Esophagus muscularis mucosa (tissue), 4 donors: ENCODE measurements at places on chromosomes 4 and X. TPM values are rescaled to one million over a fixed set of nuclear protein-coding genes. Genes with fewer than 3 reads are reported as not detected.

- DNase-seq = no peak
Measured at GRCh38 chr4:176939445-176939844, 146.7 kb upstream of the VEGFC start.

Gene SLC2A9
- 10.5 TPM for total RNA-seq

- DNase-seq = no peak
Measured at GRCh38 chr4:4618847-4619246, 77.0 kb upstream of the STX18 start.

Gene PLXNA3
- total RNA-seq = 2.2 TPM

Gene CBLL2
- not detected for total RNA-seq

Gene PAGE1
- not detected for total RNA-seq

DNA sequence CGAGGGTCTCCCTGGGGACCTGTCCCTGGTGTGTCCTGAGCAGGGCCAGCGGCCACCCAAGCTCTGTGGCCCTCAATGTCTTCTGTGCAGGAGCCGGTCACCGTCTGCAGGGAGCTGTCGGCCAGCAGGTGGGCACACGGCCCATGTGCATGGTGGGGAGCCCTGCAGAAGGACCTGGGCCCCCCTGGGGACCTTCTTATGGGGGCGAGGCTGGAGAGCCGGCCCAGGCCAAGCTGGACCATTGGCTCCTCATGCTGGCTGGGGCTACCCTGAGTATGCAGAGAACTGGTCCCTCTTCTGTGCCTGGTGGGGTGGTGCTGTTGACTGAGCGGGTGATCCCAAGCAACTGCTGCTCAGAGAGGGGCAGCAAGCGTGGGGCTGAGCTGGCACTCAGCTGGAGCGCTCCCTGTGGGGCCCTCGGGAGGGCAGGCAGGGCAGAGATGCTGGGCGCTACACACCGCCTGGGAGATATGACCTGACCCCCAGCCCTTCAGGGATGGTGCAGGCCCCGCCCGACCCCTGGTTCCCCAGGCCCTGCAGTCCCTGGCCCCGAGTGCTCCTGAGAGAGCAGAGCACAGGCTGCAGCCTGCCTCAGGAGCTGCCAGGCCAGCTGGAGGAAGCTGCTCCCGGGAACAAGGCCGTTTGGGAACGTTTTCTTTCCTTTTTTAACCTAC lies 14.8 kb downstream of the NAT8L start:
- no peak for DNase-seq

GRCh38 chr4:146158036-146158745 lies 17.3 kb upstream of the LSM6 start:
- DNase-seq = no peak

DNA sequence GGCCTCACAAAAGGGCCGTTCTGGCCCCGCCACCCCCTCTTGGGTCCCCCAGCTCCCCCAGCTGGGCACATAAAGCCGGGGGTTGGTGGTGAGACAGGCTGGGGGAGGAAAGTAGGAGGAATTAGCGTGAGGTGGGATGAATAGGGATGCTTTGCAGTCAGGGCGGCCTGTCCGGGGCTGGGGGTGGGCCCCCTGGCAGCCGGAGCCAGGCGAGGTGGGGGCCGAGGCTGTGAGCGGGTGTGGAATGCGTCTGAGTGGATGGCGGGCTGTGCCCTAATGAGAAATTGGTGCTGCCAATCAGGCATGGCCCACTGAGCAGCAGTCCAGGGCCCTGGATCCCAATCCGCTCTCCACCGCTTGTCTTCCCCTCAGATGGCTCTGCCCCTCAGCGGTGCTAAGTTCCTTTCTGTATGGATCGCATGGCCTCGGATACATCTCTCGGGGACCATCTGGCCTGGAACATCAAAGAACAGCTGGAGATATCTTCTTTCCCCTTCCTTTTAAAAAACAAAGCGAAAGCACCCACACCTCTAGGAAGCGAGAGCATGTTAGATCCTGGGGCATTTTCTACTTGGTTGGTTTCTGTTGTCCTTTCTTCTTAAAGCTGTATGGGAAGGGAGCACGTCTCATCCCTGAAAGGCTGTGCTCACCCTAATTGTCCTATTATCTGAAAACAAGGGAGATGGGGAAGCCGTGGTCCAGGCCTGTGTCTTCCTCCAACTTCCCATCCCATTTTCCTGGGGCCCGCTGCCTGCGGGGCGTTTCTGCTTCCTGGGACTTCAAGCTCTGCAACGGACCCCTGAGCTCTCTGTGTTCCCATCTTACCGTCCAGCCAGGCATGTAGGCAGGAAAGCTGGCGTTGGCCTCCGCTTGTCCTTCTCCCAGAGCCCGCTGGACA lies 106.9 kb downstream of the SORCS2 start:
- DNase-seq = no peak

DNA sequence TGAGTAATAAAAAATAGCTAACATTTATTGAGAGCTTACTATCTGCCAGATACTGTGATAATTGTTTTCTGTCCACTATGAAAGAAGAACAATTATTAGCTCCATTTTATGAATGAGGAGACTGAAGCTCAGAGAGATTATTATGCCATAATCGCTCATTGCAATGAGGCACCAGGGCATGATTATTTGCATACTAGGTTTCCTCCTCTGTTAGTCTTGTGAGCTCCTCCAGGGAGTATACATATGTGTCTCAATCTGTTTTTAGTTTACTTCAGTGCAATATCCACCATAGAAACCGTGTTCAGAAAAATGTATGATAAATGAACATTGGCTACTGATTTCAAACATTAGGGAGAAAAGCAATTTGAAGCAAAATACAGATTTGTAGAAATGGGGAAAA lies 139.4 kb upstream of the OTUD4 start:
- no peak for DNase-seq

GRCh38 chr4:26860922-26861433 lies 337 bp downstream of the STIM2 start:
- no peak for DNase-seq

DNA sequence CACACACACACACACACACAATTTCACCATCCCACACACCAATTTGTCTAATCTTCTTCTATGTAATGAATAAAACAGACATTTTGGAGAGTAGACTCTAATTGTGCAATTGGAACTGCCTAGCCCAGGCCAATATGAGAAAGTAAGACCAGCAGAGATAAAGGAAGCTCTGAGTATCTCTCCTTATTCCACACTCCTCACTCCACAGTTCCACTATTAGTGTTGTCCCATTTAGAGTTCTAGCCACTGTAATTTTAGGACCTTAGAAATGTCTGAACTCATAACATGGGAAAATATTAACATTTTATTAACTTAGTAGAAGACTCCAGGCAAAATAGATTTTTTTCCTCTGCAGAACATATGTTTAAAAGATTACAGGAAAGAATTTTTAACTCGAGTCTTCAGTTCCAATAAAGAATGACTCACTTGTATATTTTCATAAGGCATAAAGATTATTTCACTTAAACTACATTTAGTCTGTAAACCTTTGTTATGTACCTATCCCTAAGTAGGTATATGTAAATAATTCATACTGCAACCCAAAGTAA lies 297.6 kb upstream of the INTU start:
- no peak for DNase-seq

- no peak for DNase-seq
Measured at GRCh38 chr4:143347484-143348111, 10.9 kb downstream of the GAB1 start.

Gene FOXO4
- 39.1 TPM for total RNA-seq

GRCh38 chr4:85938062-85938461 lies 421.8 kb downstream of the MAPK10 start:
- DNase-seq = no peak

- no peak for DNase-seq
Measured at GRCh38 chr4:108450236-108450898, 170.0 kb upstream of the RPL34 start.

GRCh38 chrX:154658187-154658586 lies 4.8 kb upstream of the CTAG2 start:
- DNase-seq = no peak

Gene AKAP14
- not detected for total RNA-seq

Gene ANXA10
- not detected for total RNA-seq

DNA sequence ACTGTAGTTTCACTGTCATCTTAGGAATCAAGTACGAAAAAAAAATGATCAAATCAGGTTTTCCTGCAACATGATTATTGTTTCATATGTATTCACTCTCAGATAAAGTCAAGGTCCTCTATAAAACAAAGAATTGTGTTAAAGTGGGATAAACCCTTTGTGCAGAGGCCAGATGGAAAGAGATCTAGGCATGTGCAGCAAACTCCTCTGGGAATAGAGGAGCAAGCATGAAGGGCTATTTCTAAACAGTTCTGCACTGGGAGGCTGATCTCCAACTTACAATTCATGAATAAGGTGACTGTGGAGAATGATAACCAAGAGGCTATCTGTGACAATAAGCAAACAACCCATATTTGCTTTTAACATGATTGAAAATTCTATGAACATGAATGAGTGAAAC lies 2.4 kb upstream of the WDFY3 start:
- no peak for DNase-seq

Gene EXOC1L
- not detected for total RNA-seq

- no peak for DNase-seq
Measured at GRCh38 chr4:172758586-172759340, 409.8 kb upstream of the GALNT7 start.

DNA sequence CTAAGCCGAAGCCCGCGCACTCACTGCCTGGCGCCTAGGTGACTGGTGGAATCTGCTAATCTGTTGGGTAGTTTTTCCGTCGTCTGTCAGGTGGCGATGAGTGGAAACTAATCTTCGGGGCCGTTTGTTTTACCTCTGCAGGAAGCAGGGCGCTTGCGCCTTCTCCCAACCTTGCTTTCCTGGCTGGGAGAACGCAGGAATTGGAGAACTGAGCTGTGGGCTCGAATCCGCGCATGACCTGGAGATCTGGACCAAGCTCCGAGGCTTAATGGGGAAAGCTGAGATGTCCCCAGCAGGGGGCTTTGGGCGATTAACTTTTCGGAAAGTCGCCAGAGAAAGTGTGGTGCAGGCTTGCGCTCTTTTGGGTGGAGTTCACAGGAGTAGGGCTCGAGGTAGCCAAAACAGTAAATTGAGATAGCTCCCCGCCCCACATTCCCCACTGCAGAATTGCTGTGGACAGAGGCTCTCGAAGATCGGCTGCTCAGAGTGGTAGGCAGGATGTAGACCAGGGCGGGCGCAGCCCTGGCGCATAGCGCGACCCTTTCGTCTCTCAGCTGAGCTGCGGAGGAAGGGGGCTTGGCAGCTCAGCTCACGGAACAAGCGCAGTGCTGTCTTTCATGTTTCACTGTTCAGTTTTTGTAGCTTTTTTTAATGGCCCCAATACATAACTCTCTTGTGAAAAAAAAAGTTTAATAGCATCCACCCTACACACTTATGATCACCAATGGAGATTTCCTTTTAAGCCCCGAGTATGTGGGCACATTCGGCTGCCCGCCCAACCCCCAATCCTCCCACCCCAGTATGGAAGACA lies 2.7 kb upstream of the FGF5 start:
- DNase-seq = no peak

DNA sequence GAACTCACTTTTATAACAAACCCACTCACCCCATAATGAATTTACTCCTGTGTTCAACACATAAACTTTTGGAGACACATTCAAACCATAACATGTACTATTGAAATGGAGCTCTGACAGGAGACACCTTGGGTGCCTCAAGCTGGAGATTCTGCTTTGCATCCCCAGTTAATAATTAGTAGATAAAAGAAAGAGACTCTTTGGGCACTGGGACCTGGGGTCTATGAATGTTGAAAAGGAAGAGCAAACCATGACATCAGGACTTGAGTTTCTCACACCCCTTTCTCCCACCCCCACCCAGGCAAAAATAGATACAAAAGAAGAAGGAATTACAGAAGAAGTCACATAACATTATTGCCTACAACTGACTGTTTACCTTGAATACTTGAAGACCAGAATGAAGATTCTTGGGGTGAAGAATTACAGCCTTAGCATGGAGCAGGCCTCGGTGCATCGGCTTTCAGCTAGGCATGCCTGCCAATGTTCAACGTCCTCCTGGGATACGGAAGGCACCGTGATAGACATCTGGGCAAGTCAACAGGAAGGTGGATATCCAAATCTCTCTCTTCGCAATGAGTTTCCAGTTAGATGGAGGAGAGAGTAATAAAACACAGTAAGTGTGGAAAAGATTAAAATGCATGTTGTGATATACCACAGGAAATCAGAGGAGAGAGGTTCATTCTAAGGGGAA lies 316.0 kb downstream of the TRIML1 start:
- no peak for DNase-seq
